ENCODE measurements at places on chromosomes 16 and 17.
A peak's percentile ranks its signal among the peaks of the same experiment; 100 is the strongest.

- DNase-seq = no peak
These were observed 428.8 kb downstream of the WWOX start for GRCh38 chr16:78528265-78528664.

DNA sequence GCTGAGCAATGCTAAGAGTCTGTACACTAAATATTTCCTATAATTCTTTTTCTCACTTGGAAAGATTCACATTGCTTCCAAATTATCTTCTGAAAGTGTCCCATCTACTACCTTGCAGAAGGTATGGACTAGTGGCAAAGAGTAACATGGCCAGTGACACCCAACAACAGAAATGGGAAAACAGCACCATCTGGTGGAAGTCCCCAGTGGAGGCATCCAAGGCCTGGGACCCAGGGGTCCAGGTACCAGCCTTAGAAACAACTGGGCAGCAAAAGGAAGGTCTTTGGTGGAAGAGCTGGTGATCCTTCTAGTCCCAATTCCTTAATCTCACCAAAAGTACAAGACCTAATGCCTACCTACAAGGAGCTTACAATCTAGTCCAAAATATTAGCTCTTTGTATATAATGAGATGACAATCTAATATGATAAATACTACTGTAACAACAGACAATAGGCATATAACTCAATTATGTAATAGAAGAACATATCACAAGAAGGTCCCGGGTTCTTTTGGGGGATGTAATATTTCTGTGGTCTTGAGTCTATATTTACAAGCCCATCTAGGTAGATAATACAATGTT lies 55.3 kb downstream of the SKAP1 start:
- no peak for DNase-seq

GRCh38 chr17:50570032-50570431 lies 9.5 kb downstream of the CACNA1G start:
- no peak for DNase-seq

- DNase-seq = no peak
These were observed 8.1 kb downstream of the FASN start for GRCh38 chr17:82089723-82090548.

DNA sequence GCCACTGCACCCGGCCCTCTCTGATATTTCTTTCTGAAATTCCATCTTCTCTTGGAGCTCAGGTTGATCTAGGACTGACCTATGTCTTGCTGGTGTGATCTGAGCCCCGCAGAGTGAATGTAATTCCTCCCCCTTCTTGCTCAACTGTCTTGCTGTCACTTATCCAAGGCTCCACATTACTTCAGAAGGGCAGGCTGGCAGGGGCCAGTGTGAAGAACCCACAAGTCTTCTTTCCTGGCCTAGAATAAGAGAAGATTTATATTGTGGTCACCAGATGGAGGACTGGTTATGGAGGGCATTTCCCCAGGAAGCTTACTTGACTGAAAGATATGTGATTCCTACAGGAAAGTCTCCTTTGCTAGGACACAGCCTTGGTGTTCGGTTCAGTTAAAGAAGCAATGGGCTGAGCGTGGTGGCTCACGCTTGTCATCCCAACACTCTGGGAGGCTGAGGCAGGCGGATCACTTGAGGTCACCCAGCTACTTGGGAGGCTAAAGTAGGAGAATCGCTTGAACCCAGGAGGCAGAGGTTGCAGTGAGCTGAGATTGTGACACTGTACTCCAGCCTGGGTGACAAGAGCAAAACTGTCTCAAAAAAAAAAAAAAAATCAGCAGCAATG lies 13.4 kb downstream of the ITGAL start:
- peak; percentile 45 for DNase-seq

- peak; percentile 17 for DNase-seq
These were observed 4.4 kb downstream of the MAP3K3 start for GRCh38 chr17:63626551-63627180.

GRCh38 chr17:74919440-74920305 lies 3.4 kb downstream of the USH1G start:
- DNase-seq = no peak

DNA sequence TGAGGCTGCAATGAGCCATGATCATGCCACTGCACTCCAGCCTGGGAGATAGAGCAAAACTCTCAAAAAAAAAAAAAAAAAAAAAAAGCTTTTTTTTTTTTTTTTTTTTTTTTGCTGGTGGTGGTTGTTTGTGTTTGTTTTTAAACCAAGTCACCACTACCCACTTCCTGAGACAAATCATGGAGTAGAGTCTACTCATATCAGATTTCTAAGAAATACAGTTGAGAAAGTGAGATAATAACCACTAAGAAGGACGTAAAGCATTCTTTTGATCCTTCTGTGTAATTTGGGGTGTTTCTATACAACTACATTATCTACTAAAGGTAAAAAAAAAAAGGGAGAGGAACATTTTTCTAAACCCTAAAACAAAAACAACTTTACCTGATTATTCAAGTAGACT lies 38.0 kb downstream of the AXIN2 start:
- no peak for DNase-seq

DNA sequence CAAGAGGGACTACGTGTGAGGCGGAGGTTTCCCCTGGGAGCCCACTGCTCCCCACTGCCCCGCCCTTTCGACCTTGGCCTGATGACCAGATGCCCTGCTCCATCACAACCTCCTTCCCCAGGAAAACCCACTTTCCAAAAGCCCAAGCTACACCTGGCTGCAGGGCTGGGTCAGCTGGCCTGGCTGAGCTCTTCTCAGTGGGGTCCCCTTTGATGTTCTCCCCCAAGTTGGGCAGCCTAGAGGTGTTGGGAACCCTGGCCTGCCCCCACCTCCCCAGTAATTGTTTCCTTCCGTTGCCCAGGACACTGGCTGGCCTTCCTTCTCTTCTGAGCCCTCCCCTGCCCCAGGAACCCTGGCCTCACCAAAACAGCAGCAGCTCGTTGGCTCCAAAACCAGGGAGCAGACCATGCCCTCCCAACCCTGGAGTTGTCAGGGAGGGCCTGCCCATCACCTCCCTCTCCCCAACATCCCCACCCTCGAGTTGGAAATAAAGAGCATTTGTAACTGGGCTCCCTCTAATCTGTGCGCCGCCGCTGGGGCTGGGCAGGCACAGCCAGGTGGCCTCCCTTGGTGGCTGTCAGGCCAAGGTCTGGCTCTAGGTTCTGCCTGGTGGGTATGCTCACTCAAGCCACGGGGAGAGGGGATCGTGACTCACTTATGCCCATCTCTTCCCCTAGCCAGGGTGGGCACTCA lies 1.4 kb downstream of the CLDN9 start:
- DNase-seq = no peak

DNA sequence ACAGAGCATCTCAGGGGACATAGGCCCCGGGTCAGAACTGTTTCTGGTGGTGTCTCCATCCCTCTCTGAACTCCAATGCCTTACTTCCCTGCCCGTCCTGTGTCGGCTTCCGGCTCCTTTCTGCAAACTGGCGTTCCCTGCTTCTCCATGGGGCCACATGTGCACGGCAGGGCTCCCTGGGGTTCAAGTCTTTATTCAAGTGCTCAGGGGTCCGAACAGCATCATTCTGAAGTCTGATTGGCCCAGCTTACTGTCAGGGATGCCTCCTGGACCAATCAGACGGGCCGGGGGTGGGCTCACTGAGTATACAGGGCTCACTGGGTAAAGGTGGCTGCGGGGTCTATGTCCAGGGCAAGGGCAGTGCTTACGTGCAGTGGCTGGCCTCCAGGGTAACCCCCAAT lies 17.1 kb downstream of the C16orf82 start:
- no peak for DNase-seq

DNA sequence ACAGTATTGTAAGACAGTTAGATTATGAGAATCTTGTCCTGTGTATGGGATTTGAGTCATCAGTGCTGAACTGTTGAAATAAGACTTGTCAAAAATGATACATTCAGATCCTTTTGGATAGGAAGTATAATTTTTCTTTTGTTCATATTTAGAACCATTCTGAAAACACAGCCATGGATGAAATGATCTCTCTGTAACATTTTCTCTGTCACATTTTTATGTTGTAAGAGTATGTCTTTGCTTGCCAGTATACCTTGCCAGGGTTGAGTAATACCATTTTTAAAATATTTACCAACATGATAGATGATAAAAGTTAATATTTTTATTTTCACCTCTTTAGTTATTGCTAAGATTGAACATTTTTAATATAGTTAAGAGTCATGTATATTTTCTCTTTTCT lies 45.0 kb downstream of the NSRP1 start:
- no peak for DNase-seq

DNA sequence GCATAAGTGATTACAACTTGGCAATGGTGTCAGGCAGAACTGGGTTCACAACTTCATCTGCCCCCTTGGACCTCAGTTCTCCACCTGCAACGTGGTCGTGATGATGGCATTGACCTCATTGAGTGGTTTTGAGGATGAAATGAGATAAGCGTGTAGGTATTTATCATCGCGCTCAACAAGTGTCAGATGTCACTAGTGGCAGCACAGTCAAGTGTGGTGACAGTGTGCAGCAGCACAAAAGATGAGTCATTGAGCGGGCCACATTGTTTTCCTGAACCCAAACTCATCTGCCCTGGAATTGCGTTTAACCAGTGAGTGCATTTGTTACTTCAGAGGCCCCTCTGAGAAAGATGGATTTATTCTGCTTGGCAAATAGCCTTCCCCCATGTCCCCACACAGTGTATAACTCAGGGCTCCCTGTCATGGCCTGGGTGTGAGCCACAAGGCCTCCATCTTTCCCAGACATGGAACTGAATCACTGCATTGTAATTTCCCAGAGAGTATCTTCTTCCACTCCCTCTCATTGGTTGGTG lies 20.9 kb downstream of the IRX3 start:
- peak; percentile 82 for DNase-seq

- DNase-seq = no peak
These were observed 3.3 kb downstream of the DDX5 start for GRCh38 chr17:64502809-64503208.

GRCh38 chr16:89922884-89923639 lies at the start of gene TUBB3:
Gene TUBB3 (plus strand): TSS chr16:89923342. CDS start chr16:89923402, 60 bp downstream.
- peak; percentile 90 for DNase-seq

DNA sequence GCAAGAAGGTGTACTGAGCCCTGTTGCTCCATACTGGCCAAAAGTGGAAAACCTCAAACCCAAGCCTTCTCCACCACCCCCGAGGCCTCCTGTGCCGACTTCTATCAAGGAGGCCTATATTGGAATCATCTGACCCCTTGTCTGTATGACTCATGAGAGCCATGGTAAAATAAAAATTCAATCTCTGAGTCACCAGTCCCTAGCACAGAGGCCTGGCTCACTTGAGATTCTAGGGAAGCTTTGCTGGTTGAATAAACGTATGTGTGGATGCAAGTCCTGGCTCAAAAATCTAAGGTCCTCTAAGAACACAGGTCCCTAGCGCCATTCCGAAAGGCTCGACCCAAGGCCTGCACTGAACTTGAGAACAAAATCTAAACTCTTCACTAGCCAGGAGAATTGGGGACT lies 15.0 kb downstream of the NSMCE1 start:
- peak; percentile 81 for DNase-seq

GRCh38 chr17:42155614-42156045 lies 841 bp upstream of the RAB5C start:
- DNase-seq = no peak

GRCh38 chr17:35017021-35017420 lies 36.7 kb downstream of the LIG3 start:
- DNase-seq = no peak

- no peak for DNase-seq
These were observed 97.5 kb downstream of the CHD9 start for GRCh38 chr16:53152329-53152728.

DNA sequence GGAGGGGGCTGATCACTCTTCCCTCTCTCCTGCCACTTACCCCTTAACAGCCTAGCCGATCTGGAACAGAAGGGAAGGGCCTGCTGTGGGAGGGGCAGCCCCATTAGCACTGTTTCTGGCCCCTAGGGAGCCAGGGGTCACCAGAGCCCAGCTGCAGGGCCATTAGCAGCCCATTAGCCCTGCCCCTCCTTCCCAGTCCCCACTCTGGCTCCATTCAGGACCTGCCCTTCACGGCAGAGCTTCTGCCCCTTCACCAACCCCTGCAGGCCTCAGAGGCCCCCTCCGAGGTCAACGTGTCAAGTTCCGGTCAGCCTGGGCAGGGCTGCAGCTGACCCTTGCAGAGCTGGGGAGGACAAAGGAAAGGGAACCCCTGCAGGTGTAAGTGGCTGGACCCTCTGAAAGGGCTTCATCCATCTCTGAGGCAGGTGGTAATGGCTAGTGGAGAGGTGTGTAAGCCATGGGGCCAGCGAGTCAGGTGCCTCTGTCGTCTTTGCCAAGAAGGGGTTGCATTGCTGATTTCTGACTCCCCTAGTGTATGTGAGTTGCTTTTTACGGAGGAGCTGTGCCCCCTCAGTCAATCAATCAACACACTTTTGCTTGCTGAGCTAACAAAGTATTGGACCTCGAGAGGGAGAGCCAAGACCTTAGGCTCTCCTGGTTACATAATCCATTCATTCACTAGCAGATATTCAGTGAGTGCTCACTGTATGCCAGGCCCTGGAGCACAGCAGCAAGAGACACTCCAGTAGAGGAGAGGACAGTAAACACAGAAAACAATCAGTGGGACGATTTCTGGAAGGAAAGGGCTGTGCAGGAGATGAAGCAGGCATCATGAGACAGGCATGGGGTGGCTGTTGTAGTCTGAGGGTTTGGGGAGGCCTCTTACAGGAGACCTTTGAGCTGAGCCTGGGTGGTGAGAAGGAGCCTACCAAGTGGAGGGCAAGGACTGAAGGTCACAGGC lies 18.2 kb upstream of the KCNJ12 start:
- no peak for DNase-seq

DNA sequence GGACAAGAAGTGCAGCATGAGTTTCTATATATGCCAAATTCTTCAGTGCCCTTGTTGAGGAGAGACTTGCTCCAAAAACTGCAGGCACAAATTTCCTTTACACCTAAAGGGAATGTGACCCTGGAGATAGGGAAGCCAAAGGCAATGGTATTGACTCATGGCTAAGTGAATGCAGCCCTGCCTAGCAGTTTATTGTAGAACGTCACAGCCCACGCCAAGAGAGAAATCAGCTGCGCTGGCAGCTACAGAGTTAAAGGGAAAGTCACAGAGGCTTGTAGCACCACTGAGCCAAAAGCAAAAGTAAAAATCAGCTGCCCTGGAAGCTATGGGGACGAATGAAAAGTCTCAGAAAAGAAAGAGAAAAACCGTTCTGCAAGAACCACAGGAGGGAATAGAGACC lies 10.1 kb downstream of the POLR3K start:
- DNase-seq = no peak

- DNase-seq = no peak
These were observed 193.7 kb downstream of the TOX3 start for GRCh38 chr16:52353249-52353648.

DNA sequence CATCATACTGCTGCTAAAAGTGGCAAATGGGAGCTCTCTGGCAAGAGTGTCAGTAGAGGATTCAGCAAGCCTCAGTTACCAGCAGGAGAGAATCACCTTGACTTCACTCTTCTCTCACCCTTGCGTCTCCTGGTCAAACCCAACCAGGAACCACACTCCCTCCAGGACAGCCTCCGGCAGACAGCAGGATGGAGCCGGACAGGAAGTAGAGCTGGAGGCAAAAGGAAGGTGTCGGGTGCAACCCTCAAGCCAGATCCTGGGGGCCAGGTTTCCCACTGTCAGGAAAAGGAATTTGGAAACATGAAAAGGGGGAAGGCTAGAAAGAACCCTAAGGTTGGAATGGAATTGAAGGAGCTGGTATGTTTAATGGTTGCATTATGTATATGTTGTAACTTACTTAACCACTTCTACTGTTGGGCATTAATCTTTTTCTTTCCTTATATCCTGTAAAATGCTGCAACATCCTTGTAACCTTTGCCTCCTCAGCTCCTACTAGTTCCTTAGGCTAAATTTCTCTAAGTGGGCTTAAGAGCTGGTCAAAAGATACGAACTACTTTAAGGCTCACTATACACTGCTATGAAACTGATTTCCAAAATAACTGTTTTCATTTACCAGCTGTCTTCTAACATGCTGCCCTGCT lies 40.3 kb downstream of the CYTH1 start:
- DNase-seq = no peak

- peak; percentile 17 for DNase-seq
These were observed 22.3 kb upstream of the ZFPM1 start for GRCh38 chr16:88430524-88431446.

All from fibroblast of skin of abdomen (primary cell).